ENCODE measurements at places on chromosomes 13 and 19. TPM values are rescaled to one million over a fixed set of nuclear protein-coding genes. Genes with fewer than 3 reads are reported as not detected.

GRCh38 chr19:46635920-46636761 is at the start of gene GNG8:
Gene GNG8, minus strand, starts transcription at chr19:46636202. Its CDS starts 1,520 bp downstream, at chr19:46634682.
- DNase-seq = peak; percentile 67

GRCh38 chr19:48687776-48688175 is 8.0 kb upstream of the FUT2 start:
- no peak for DNase-seq

GRCh38 chr13:32427852-32428580 is at the start of gene N4BP2L1:
Gene N4BP2L1, minus strand, starts transcription at chr13:32428130. Its CDS starts 48 bp downstream, at chr13:32428082.
- peak; percentile 85 for DNase-seq

- DNase-seq = no peak
Observed at GRCh38 chr19:33683881-33684537, 62.3 kb downstream of the CHST8 start.

GRCh38 chr13:65929436-65929835 is 1300.7 kb downstream of the PCDH9 start:
- no peak for DNase-seq

- DNase-seq = peak; percentile 65
Observed at GRCh38 chr19:1213391-1214286, 8.1 kb downstream of the STK11 start.

DNA sequence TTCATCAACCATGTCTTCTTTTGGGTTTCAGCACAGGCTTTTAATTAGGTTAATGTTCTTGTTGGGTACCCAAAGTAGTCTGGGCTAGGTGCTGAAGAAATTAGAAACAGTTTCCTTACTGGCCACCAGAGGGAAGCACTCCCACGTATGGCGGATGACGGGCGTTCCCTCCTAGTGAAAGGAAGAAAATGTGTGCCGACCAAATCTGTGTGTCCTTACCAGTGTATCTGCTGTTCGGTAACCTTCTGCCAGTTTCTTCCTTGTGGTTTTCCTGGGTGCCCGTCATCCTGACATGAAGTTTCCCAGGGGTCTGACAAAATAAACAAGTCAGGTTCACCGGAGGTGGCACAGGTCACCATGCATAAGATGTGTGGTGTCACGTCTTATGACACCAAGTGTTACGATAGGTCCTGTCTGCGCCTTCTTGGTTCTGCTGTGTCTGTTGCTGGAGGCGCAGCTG is 6.0 kb upstream of the WDR88 start:
- DNase-seq = peak; percentile 51

DNA sequence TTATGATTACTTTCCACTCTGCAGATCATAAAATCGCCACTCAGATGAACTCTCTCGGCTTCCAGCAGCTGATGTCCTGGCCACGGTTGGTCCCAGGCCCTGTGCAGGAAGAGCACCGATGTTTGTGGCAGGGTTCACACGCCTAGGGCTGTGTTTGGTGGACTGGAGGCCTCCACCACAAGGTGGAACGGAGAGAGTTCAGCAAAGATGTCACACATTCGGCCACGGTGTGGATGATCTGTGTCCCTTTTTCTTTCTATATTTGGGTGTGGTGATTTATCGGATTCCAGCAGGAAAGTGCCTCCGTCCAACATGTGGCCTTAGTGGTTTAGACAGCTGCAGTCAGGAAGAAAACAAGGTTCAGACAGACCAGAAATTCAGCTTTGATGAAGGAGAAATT is 521 bp upstream of the SHISA2 start:
- DNase-seq = no peak

DNA sequence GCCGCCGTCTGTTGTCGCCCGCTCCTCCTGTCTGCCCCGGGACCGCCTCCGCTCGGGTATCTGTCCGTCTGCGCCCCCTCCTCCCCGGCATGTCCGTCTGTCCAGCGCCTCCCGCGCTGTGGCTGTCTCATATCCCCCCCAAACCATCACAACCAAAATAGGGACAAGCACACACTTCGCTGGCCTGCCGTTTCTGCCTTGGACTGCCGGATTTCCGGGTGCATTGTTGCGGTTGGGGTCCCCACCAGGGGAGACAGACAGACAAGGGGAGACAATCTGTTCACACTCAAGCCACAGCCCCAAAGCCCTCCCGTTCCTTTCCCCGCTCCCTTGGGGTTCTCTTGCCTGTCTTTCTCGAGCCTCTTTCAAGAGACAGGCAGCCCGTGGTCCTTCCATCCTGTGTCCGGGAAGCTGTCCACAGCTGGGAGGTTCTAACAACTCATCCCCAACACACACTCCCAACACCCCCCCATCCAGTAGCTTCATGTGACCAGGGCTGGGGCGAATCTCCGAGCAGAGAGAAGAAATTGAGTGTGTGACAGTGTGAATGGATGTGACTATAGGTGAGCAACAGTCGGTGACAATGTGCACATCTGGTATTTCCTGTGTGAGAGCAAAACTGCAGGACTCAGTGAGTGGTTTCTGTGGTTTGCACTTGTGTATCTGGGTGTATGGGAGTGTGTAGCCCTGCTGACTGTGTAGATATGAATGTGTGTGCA is 16.5 kb upstream of the FOSB start:
- peak; percentile 50 for DNase-seq

DNA sequence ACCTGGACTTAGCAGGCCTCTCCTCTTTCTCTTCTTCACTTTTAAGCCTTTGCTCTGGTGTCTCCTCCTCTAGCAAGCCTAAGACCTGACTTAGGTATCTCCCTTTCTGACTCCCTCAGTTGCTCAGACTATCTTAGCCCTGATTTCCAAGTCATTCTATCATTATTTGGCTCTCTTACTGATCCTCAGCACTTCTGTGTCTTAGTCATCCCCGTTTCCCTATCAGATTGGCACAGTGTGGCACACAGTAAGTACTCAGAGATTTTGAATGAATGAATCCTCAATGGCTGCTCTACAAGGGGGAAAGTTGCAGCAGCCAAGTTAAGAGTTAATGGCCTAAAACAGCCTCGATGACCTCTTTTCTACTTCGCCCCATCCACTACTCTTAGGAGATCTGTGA is 8.2 kb downstream of the KCTD12 start:
- DNase-seq = no peak

DNA sequence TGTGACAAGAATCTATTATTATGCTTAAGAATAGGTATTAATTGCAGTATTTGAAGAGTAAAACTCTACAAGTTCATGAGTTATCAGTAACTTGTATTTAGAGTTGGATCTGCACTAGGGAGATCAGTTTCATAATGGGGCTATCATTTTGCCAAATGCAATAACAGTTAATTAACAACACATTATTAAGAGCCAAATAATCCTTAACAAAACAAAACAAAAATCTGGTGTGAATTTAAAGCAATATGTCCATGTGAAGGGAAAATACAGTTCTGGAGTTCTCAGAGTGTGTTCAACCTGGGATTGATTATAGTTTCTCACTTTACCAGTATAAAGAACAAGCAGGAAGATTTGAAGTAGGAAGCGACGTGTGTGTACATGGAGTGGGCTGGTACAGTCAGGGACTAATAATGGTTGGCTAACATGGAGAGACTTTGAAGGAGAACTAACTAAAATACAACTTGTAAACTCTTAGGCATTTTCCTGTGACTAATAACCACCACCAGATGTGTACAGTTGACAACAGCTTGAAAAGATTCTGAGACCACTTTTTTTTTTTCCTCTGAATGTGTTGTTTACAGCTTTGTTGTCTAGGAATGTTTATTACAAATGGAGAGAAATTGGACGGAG is 58.5 kb downstream of the POSTN start:
- DNase-seq = no peak

DNA sequence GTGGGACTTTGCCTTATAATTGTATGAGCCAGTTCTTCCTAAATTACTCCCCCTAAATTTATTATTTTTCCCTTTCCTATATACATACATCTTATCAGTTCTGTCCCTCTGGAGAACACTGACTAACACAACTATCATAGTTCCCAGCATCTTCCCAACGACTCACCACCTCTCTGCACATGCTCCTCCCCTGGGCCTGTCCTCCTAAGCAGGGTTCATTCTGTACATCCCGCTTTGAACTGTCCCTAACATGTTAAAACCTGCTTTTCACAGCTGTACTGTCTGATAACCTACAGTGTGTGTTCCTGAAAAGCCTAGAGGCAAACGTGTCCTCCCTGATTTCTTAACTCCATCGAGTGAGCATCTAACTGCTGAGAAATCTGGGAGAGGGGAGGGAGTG is 141.7 kb downstream of the EFNB2 start:
- DNase-seq = no peak

DNA sequence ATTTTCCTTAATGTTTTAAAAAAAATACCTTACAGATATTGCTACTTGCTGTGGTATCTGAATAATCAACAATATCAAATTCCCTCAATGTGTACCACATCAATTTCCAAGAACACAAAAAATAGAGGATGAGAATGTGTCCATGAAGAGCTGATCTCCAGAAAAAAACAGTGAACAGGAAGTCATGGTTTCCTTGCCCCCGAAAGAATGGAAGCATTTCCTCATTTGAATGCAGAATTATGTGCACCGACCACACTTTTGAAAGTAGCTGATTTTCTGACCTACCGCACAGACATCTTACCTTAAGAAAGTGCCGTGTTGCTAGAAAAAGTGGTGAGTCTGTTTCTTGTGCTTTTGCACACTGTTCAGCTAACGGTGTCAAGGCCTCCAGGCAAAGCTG is 13.4 kb upstream of the EEF1AKMT1 start:
- DNase-seq = no peak

- peak; percentile 38 for DNase-seq
Observed at GRCh38 chr19:48874303-48875135, 2.3 kb downstream of the PPP1R15A start.

- DNase-seq = no peak
Observed at GRCh38 chr19:1852581-1853128, 4.4 kb upstream of the REXO1 start.

GRCh38 chr19:45547211-45547770 is 37.3 kb downstream of the OPA3 start:
- no peak for DNase-seq

GRCh38 chr13:71278512-71278911 is 588.5 kb downstream of the DACH1 start:
- DNase-seq = no peak

DNA sequence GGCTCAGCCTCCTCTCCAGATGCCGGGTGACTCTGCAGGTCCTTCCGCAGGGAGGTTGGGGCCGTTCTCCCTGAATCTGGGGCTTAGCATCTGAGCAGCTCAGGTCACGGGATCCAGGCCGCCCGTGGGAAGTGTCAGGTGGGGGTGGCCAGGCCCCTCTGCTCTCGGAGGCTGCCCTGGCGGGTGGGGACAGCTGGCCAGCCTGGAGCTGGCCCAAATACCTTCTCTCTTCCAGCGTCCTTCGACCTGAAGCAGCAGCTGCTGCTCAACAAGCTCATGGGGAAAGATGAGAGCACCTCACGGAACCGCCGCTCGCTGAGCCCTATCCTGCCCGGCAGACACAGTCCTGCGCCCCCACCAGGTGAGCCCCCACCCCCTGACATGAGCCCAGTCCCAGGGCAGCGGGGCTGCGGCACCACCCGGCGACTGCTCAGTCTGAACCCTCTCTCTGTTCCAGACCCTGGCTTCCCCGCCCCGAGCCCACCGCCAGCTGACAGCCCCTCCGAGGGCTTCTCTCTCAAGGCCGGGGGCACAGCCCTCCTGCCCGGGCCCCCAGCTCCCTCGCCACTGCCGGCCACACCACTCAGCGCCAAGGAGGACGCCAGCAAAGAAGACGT is 19.1 kb downstream of the PEX11G start:
- DNase-seq = no peak

GRCh38 chr19:22616659-22617058 is 17.5 kb upstream of the ZNF492 start:
- no peak for DNase-seq

GRCh38 chr13:50548586-50548985 is 294.9 kb downstream of the DLEU7 start:
- no peak for DNase-seq

- no peak for DNase-seq
Observed at GRCh38 chr19:41420101-41420880, 6.9 kb downstream of the B3GNT8 start.

GRCh38 chr13:110634558-110634957 is 19.2 kb downstream of the NAXD start:
- DNase-seq = no peak

GRCh38 chr13:102881819-102882686 is 36.2 kb downstream of the ERCC5 start:
- DNase-seq = no peak

- DNase-seq = no peak
Observed at GRCh38 chr19:1244693-1245451, 3.3 kb downstream of the ATP5F1D start.

DNA sequence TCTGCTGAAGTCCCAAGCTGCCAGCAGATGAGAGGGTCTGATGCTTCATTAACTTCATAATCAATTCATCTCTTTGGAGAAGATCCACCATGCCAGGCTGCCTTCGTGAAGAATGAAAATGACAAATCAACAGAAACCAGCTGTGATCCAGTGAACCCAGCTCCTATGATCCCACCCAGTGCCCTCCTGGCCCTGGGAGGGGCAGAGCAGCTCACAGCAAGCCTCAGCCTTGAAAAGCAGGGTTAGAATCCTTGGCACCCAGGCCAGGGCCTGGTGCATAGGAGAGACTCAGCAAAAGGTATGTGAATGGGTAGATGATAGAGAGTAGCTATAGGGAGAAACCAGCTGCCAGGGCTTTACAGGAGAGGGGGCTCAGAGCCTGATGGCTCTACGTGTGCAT is 43.6 kb upstream of the UQCRFS1 start:
- DNase-seq = no peak

DNA sequence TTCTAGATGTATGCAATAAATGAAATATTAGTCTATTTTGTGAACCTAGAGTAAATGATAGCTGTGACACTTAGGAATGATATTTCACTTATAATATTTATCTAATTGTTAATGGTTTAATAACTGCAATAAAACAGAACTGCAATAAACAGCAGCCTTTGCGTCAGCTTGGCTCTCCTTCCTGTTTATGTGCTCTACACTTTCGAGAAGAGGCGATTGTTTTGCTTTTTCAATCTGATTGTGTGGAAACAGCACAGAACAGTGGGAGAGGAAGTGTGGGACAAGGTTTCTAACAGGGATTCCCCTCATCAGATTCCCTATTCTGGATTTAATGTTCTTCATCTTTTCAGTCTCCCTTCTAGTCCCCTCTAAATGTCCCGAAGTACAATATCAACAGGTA is 17.3 kb upstream of the TRPC4 start:
- no peak for DNase-seq

The GPR12 gene
- not detected for total RNA-seq

The FBXO27 gene
- 0.86 TPM for total RNA-seq

The FLT1 gene
- 35.8 TPM for total RNA-seq

The CAPS gene
- total RNA-seq = 12.9 TPM

The SULT2B1 gene
- total RNA-seq = not detected

The HIPK4 gene
- 0.12 TPM for total RNA-seq

The UGGT2 gene
- total RNA-seq = 0.14 TPM

The CEACAM7 gene
- not detected for total RNA-seq

The BBC3 gene
- total RNA-seq = 59.2 TPM

The CSNK1G2 gene
- 63.7 TPM for total RNA-seq

The SHC2 gene
- 2.5 TPM for total RNA-seq

The OR7D4 gene
- not detected for total RNA-seq

The SLC17A7 gene
- 0.74 TPM for total RNA-seq

The KLC3 gene
- total RNA-seq = 0.42 TPM

The TUBA3C gene
- total RNA-seq = not detected

The ZFR2 gene
- total RNA-seq = 0.56 TPM

The PROZ gene
- not detected for total RNA-seq

The DMAC2 gene
- total RNA-seq = 59.9 TPM

The SOX1 gene
- total RNA-seq = not detected

The LILRA1 gene
- total RNA-seq = not detected

The ELANE gene
- total RNA-seq = not detected
